CD4-positive, alpha-beta memory T cell (primary cell): ENCODE measurements at places on chromosomes 11 and 22. TPM values are rescaled to one million over a fixed set of nuclear protein-coding genes. Genes with fewer than 3 reads are reported as not detected.

Gene SLC16A8
- total RNA-seq = not detected

Gene GRAMD1B
- total RNA-seq = 19.5 TPM

Gene FGF19
- not detected for total RNA-seq

Gene SNX32
- total RNA-seq = 0.42 TPM

Gene SLC5A1
- total RNA-seq = not detected
